CD4-positive, alpha-beta T cell treated with Interleukin-17A for 1 hour (primary cell): ENCODE measurements at places on chromosomes 5 and 9.

DNA sequence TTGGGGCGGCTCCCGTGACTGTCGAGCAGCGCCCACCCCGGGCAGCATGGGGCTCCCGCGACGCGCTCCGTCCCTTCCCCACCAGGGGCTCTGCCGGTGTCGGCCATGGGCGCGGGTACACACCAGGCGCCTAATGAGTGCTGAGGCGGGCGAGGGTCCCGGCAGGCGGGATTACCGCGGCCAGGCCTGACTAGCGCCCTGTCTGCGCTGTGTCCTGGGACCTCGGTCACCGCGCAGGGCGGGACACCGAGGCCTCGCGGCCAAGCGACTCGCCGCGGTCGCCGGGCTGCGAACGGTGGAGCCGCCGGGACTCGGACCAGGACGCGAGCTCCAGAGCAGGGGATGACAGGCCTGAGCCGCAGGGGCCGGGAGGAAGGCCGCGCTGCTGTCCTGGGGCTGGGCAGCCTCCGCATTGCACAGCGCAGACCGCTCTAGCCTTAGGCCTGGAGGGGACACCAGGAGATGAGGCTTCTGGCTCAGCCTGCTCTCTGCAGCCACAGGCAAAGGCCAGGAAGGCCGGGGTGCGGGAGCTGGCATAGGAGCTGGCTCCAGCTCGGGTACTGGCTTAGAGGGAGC is 14.1 kb downstream of the LCN10 start:
- DNase-seq, result no peak

DNA sequence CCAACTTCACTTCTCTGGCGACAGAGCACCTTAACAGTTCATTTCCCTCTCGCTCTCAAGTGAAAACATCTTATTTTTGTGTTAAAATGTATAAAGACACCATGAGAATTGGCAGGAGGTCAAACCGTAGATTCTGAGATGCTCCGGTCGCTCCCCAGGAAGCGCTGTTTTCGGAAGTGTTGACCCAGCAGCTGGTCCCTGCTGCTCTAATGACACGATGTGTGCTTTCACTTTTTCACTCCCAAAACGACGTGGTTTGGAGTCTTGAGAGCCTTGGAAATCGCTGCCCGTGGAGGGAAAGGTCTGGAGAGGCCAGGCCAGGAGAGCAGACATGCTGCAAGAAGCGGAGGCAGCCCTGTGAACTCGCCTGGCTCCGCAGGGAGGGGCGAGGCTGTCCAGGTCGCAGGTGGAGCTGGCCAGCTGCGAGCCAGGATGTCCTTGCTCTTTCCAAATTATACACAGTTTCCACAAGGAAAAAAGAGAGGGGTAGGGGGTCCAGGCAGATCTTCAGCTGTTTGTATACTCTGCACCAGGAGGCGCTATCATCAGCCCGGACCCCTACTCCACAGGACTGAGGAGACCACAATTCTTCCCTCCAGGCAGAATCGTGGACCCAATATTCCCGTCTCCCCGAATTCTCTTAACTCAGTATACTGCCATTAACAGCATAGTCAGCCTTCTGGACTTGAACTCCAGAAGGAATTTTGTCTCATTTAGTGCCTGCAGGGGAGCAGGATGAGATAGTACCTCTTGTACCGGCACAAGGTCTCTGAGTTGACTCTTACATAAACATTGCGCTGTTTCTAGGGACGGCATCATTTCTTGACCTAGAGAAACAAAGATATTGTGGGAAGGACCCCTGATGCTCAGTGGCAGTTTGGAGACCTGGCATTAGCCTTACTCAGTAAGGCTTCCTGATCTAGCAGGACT is 248.6 kb upstream of the ANKRD55 start:
- peak; percentile 37 for DNase-seq

- DNase-seq, result no peak
Observed at GRCh38 chr5:106962464-106963230, 708.1 kb downstream of the EFNA5 start.

DNA sequence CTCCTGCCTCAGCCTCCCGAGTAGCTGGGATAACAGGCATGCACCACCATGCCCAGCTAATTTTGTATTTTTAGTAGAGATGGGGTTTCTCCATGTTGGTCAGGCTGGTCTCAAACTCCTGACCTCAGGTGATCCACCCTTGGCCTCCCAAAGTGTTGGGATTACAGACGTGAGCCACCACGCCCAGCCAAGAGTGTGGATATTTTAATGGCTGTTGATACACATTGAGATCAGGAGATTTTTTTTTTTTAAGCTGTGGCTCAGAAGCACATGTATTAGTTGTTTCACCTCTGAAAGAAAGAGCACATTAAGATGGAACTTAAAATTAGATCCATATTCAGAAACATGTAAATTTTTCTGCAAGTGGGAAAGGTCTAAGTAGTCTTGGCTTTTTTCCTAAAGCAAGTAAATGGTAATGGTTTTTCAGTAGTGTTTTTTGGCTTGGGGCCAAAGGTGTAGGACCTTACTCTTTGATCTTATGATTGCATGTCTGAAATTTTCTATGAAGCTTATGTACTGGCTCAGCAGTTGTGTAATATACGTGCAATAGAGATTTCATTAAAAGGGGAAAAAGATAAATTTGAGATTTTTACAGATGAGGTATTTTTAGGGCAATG is 9.9 kb downstream of the RBM27 start:
- no peak for DNase-seq

GRCh38 chr9:18006591-18006990 is 427.7 kb downstream of the SH3GL2 start:
- no peak for DNase-seq

DNA sequence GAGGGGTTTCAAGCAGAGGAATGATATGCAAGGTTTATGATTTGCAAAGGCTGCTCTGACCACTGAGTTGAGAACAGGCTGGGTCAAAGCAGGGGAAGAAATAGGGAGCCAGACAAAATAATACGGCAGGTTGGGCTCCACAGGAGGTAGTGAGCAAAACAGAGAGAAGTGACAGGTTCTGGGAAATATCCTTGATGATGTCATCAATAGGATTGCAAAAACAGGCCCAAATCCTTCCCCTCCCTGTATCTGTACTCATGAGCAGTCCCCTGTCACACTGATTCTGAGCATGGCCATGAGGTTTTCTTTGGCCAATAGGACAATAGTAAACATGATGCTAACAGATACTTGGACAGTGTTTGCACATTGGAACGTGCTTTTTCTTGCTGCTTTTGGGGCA is 471.8 kb upstream of the BRINP1 start:
- DNase-seq, result no peak

- DNase-seq, result no peak
Observed at GRCh38 chr5:122701640-122702523, 73.0 kb upstream of the SNX2 start.

- DNase-seq, result no peak
Observed at GRCh38 chr5:38772471-38772870, 73.3 kb upstream of the OSMR start.
